ENCODE measurements at places on chromosomes 16 and 17.

GRCh38 chr16:49431040-49431439, 57.4 kb downstream of the C16orf78 start:
- DNase-seq: no peak

DNA sequence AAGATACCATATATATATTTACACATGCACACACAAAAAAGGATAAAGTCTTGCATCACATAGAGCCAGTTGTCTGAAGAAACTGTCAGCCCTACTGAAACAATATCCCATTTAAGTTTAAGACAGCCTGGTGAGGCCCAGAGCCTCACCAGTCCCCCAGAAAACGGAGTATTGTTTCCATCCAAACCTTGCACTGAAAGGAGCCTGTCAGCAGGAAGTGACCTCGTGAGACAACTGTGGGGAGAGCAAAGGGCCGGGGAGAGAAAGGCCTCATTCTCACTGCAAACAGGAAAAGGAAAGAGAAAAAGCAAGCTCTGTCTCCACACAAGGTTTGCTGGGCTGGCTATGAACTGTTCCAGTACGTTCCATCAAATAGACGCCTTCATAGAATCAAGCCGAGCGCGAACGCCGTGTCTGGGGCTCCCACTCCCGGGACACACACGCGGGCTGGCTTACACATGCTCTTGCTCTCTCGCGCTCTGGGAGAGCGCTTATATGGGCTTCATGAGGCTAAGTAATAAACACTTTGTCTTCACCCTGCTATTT, 44.4 kb upstream of the ZFHX3 start:
- peak; percentile 3 for DNase-seq

DNA sequence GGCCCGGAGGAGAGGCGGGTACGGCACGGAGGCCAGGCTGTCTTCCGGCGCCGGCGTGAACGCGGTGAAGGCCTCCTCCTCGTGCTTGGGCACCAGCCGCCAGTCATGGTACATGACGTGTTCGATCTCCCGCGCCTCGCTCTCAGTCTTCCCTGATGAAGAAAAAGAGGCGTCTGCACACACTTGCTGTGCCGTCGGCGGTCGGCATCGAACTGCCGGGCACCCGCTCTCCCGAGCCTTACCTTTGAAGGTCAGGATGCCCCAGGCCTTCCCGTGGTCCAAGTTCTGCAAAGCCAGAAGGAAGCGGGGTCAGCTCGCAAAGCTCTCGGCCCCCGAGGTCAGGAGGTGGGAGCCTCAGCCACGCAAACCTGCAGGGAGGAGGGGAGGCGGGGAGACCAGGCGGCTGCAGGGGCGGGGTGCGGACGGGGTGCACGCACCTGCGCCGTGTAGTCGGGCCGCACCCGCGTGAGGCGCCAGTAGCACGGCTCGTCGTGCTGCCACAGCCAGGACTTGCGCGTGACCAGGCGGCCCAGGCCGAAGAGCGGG, at the start of gene EME2:
Gene EME2 (plus strand): TSS at position 449 of the 546 bp plus-strand sequence. CDS start 418 bp downstream, outside the sequence.
- no peak for DNase-seq

- no peak for DNase-seq
Observed at GRCh38 chr16:5873221-5873620, 775.6 kb upstream of the EEF2KMT start.

GRCh38 chr17:4679658-4680057, 24.3 kb downstream of the PELP1 start:
- DNase-seq: no peak

- no peak for DNase-seq
Observed at GRCh38 chr16:69315486-69316311, 4.5 kb downstream of the VPS4A start.

DNA sequence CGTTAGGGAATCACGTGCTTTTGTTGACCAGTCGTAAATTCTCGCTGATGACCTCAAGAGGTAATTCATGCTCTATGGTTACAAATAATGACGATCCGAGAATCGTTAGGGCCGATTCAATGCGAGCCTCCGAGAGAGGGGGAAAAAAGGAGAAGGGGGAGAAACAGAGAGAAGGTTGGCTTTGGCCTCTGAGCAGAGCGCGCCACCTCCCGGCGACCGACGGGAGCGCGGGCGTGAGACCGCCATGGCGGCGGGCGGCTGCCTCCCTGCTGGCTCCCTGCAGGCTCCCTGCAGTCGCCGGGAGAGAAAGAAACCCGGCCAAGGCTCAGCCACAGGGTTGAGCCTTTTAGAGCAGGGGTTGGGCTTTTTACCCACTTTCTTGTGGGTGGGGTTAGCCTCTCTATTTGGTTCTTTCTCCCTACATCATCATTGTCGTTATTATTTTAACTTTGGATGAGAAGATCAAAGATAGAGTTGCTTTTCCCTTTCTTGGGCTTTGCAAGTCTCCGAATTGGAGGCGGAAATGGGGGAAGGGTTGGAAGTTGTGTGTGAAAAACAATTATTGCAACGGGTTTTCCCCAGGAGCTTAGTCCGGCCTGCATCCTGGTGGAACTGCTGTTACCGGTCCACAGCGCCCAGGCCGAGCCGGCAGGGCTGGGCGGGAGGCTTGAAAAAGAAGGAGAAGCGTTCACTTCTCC, 410 bp upstream of the HOXB5 start:
- DNase-seq: no peak

DNA sequence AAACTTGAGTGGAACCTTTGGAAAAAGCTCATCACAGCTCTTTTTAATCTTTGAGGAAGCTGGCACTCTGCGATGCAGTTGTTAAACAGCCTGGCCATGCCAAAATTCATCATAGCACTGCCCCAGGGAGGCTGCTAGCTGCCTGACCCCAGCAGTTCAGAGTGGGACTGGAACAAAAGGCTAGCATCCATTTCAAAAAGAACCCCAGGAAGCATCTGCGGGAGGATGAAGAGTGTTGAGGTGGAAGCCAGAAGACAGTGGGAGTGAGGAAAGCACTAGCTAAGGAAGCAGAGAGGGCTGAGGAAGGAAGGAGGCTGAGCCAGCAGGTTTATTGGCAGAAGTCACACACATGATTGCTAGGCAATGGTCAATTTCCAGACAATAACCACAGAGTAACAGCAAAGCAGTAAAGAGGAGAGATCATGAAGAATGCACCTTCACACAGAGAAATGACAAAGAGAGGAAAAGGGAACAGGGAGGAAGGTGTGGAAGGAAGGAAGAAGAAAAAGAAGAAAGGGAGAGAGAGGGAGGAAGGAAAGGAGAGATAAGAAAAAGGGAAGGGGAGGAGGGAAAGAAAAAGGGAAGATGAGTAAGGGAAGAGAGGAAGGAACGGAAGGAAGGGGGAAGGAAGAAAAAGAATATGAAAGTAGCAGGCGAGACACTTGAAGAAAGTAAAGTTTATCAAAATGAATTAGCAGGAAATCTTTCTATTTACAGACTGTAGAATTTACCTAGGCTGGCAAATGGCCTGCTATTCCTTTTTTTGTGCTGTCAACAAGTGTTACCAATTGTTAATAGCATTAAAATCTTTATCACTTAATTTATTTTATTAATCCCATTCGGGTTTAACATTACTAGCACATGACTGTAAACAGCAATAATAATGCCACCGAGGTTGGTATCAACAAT, 270.0 kb upstream of the PSMD7 start:
- DNase-seq: no peak

DNA sequence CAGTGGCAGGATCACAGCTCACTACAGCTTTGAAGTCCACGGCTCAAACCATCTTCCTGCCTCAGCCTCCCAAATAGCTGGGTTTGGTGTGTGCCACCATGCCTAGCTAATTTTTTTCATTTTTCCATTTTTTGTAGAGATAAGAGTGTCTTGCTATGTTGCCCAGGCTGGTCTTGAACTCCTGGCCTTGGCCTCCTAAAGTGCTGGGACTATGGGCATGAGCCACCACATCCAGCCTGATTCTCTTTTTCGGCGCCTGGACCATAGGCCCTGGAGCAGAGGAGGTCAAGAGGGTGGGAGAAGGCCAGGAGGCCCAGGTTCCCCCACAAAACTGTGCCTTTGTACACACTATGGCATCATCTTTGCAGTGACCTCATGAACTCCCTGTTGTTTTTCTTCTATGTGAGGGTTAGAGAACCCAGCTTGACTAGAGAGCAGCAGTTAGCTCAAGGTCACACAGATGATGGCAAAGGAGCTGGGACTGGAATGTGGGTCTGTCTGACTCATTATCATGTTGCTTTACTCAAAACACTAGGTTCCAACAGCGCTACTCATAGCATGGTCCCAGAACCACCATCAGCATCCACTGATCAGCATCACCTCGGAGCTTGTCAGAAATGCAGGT, 16.3 kb downstream of the SCN4A start:
- DNase-seq: no peak

DNA sequence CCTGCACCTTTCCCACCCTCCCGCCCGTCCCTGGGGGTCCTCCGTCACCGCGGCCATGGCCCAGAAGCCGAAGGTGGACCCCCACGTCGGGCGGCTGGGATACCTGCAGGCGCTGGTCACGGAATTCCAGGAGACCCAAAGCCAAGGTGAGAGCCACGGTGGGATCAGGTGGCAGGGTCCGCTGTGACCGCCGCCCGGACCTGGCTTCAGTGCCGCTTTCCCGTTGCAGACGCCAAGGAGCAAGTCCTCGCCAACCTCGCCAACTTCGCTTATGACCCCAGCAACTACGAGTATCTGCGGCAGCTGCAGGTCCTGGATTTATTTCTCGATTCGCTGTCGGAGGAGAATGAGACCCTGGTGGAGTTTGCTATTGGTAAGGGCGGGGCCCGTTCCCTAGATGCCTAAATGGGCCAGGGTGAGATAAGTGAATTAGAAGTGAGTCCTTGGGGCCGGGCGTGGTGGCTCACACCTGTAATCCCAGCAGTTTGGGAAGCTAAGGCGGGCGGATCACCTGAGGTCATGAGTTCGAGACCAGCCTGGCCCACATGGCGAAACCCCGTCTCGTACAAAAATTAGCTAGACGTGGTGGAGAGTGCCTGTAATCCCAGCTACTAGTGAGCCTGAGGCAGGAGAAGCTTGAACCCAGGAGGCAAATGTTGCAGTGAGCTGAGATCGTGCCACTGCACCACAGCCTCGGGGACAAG, 617 bp downstream of the ARMC7 start:
- no peak for DNase-seq

DNA sequence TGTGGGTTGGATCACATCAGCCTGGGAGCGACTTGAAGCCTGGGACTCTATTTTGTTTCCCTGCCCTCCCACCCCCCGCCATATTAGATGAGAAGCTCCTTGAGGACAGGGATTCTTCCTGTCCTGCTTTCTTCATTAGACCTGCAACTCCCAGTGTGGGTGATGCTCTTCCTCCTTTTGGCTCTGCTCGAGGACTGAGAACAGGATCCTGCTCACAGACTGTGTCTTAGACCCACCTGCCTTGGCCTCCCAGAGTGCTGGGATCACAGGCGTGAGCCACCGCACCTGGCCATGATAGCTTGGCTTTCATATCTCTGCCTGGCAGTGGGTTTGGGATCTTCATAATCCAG, 21.5 kb upstream of the TNS4 start:
- no peak for DNase-seq

- no peak for DNase-seq
Observed at GRCh38 chr16:83903751-83904150, 4.8 kb downstream of the MLYCD start.

DNA sequence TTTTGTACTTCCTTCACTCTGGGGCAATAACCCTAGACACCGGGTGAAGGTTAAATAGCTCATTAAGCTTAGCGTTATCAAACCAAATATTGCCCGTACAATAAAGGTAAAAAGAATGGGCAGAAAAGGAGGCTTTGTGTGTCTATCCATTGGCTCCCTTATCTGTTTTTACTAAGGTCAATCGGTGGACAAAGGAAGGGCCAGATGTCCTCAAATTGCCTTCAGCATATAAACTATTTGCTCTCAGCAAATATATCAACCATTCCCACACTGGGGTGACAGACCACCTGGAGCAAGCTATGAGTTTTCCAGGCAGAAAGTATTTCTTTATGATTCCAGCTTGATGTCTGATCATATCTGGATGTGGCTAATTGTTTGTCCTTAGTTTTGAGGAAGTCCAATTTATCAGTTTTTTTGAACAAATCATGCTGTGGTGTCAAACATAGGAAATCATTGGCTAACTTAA, 25.3 kb upstream of the WIPI1 start:
- no peak for DNase-seq

All from hypothalamus (tissue), 51 donors.